Activated CD4-positive, alpha-beta T cell treated with anti-CD3 and anti-CD28 coated beads, Interleukin-2, Interleukin-4, amounts not matched to agents 100 ng/mL and 50 ng/mL, durations not matched to agents 16 hours and 8 hours (primary cell): ENCODE measurements at places on chromosomes 7 and 10.

GRCh38 chr7:110803602-110804143 lies 287.3 kb upstream of the LRRN3 start:
- no peak for DNase-seq

- DNase-seq: no peak
Observed at GRCh38 chr10:29120216-29120615, 168.7 kb upstream of the LYZL1 start.

GRCh38 chr7:27405780-27406179 lies 163.2 kb downstream of the EVX1 start:
- DNase-seq: no peak

- DNase-seq: no peak
Observed at GRCh38 chr7:157738066-157738460, 401.3 kb downstream of the DNAJB6 start.

DNA sequence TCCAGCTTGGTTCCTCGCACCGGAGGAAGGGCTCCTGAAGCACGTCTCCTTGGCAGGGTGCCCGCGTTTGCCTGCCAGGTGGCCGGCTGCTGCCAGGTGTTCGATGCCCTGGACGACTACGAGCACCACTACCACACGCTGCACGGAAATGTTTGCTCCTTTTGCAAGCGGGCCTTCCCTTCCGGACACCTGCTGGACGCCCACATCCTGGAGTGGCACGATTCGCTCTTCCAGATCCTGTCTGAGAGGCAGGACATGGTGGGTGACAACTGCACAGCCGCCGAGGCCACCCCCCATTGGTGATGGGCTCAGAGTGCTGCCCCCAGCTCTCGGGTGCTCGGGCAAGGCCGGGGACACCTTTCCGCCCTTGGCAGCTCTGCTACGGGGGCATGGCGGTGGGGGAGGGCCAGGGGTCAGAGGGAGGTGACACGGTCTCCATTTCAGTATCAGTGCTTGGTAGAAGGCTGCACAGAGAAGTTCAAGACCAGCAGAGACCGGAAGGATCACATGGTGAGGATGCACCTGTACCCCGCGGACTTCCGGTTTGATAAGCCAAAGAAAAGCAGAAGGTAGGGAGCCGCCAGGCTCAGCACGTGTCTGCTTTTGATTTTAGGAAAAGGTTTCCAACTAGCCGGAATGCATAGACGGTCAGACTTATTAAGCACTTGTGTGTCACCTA lies 1.1 kb downstream of the ZNF511 start:
- no peak for DNase-seq

GRCh38 chr10:71850021-71850742 lies 869 bp downstream of the PSAP start:
- no peak for DNase-seq

DNA sequence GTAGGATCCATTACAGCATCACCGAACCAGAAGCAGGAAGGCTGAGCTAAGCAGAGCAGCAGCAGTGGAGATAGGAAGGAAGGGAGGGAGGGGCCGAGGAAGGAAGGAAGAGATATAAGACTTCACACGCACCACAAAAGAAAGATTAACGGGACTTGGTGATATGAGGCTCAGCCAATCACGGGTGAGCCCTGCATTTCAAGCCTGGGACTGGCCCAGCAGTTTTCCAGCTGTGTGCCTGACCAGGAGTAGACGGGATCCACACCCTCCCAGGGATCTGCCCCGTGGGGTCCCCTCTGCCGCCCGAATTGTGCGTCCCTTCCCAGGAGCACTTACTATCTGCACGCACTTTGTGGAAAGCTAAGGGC lies 16.2 kb downstream of the ATG9B start:
- DNase-seq: peak; percentile 49

DNA sequence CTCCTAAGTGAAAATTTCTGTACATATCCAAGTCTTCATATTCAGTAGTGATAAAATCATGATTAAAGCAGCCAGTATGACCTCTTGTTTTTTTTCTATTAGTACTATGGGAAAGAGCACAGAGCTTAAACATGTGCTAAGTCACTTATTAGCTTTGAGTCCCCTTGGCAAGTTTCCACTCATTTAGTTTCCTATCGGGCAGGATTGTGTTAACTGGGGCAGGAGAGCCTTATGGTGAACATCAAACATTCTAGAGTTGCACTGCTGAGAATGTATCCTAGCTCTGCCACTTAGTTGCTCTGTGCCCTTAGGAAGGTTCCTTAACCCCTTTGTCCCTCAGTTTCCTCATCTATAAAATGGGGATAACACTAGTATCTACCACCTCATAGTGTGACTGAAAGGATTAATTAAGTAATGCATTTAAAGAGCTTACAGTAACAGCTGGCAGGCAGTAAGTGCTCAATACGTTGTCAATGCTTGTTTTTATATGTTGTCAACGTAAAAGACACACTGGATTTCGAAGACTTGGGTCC lies 117.6 kb downstream of the DOCK4 start:
- no peak for DNase-seq

DNA sequence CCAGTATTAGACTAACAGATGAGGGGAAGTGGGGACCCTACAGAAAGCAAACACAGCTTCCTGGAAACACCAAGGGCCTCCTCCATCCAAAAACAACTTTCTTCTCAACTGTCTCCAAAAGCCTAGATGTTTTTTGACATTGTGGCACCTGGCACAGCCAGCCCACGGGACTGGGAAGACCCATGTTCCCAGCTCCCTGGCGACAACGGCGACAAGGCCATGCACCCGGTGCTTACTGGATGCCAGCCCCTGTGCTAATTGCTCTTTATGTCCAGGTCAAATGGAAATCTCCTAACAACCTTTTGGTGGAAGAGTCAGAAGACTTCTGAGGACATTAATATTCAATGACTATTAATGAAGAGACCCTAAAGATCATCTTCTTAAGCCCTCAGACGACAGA lies 7.1 kb downstream of the FGFR2 start:
- no peak for DNase-seq
